ENCODE measurements at places on chromosomes 2 and 18. TPM values are rescaled to one million over a fixed set of nuclear protein-coding genes. Genes with fewer than 3 reads are reported as not detected.

Gene TRPM8
- not detected for total RNA-seq

Gene MFSD2B
- total RNA-seq, result 0.42 TPM

Gene KCNG2
- 1.1 TPM for total RNA-seq

DNA sequence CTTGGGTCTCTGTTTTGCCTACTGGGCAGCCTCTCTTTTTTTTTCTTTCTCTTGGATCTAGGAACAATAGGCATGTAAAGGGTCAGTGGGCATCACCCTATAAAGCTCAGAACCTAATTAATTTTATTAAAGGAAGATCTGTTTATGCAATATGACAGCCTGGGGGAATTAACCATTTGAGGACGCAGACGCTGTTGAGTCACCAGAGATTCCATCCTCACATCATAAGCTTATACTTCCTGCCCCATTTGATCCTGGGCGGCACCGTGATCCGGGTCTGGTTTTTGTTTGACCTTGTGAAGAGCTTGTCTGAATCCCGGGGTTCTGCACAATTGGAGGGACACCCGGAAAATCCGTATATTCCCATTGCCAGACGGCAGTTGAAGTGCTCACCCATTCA lies 16.8 kb upstream of the BCL11A start:
- DNase-seq, result no peak

GRCh38 chr18:77495079-77495478 lies 245.4 kb downstream of the GALR1 start:
- DNase-seq, result no peak

Gene TTR
- not detected for total RNA-seq

Gene GTF2A1L
- not detected for total RNA-seq

- no peak for DNase-seq
These were observed 65.4 kb downstream of the POLE4 start for GRCh38 chr2:75023666-75024455.

- DNase-seq, result no peak
These were observed 384.0 kb downstream of the NBAS start for GRCh38 chr2:15177103-15177502.

Gene ST8SIA3
- not detected for total RNA-seq

DNA sequence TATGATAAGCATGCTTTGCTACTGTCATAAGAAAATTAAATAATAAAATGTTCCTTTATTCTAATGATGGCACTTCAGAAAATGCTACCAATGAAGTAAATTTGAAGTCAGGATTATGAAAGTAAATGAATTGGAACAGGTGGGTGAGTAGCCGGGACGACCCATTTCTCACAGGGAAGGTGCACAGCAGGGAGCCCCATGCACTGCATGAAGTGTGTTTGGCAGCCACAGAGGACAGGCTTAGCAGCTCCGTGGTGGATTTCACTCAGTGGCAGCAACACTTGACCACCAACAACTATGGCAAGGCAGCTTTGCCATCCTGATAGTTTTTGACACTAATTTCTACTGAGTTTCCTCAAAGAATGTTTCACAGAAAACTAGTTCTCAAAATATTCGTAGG lies 146.3 kb downstream of the ATL2 start:
- DNase-seq, result no peak

DNA sequence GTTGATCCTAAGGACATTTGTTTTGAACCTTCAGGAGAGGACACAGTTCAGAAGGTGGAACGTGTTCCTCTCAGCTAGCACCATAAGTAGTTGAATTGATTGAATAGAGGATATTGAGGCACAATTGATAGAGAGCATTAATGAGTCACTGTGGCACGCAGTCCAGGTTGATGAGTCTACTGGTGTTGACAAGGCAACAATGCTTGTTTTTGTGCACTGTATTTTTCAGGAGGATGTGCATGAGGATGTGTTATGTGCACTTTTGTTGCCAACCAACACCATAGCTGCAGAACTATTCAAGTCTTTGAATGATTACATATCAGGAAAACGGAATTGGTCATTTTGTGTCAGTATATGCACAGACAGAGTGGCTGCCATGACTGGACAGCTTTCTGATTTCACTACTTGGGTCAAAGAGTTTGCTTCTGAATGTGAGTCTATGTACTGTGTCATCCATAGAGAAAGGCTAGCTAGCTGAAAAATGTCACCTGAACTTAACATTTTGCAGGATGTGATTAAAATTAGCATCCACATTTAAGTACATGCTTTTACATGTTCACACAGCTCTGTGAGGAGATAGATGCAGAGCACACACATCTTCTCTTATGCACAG lies 140.1 kb upstream of the B3GNT2 start:
- no peak for DNase-seq

DNA sequence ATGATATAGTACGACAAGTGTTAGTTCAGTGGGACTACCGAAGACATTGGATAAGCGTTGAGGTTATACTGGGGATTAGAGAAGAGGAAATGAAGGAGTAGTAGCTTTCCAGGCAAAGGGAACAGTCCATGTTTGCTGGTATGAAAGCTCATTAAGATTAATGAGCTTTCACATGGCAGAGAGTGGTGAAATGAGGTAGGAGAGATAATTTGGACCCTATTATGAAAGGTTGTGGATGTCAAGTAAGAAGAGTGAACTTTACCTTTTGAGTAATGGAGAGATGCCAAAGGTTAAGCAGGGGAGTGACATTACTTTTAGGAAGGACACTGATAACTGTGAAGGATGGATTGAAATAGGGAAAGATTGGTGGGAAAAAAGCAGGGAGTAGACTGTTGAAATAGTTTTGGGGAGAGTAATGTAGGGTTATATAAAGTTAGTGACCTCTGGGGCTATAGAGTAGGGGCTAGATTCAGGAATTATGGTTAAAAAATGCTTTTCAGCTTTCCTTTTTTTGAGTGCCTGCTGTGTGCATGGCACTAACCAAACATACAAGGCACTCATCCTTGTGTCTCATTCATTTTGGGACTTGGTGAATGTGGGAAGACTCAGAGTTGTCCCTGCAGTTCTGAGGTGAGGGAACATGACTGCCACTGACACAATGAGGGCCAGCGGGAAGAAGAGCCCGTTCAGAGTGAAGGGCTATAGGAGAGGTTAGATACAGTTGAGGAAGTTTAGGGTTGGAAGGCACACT lies 87.2 kb upstream of the STON1 start:
- DNase-seq, result no peak

DNA sequence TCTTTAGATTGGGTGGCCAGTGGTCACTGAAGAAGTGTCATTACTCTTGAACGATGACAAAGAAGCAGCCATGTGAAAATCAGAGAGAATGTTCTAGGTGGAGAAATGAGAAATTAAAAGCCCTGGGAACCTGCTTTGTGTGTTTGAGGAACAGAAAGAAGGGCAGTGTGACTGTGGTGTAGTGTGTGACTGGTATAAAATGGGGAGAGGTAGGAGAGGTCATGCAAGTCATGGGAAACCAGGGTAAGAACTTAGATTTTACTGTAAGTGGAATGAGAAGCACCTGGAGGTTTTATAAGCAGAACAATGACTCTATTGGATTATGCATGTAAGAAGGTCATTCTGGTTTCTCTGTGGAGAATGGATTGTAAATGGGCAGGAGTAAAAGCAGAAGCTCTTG lies 12.2 kb downstream of the ICOS start:
- DNase-seq, result no peak

- no peak for DNase-seq
These were observed 91.0 kb downstream of the DGKD start for GRCh38 chr2:233445152-233445830.

GRCh38 chr2:208363485-208363884 lies 43.1 kb upstream of the PTH2R start:
- DNase-seq, result no peak

Data from aorta (tissue), 5 donors.